ENCODE measurements at places on chromosomes 4 and X. TPM values are rescaled to one million over a fixed set of nuclear protein-coding genes. Genes with fewer than 3 reads are reported as not detected.

The SOD3 gene
- total RNA-seq: 2.1 TPM

GRCh38 chrX:7108030-7108429 is 39.5 kb upstream of the STS start:
- DNase-seq: no peak

- DNase-seq: peak; percentile 53
These were observed 42.0 kb downstream of the F8 start for GRCh38 chrX:154980330-154981115.

GRCh38 chr4:16142598-16143310 is 58.9 kb upstream of the PROM1 start:
- DNase-seq: no peak

The GAGE12F gene
- not detected for total RNA-seq

DNA sequence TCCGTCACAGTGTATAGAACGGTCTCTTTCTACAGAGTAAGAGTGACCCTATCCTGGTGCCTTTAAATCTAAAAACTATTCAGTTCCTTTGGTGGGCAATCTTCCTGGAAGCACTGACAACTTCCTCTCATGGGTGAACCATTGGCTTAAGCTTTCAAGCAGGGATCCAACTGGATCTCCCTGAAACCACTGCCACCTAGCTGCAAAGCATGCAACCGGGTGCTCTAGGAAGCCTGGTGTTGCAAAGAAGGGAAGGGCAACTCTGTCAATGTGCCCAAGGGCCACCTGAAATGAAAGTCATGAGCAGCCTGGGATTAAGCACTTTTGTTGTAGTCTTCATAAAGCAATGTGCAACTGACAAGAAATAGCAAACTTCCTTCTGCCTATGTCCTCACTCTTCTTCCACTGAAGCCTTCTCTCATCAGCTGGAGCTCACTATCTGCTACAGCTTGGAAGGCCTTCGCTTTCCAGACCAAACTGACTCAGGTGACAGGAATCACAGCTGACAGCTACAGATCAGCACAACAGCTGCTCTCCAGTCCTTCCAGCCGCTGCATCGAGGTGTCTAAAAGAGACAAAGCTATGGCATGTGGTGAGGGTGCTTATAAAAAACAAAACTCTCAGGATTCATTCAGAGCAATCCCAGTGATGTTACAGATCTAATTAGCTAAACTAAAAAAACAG is 46.1 kb downstream of the SETD7 start:
- DNase-seq: no peak

DNA sequence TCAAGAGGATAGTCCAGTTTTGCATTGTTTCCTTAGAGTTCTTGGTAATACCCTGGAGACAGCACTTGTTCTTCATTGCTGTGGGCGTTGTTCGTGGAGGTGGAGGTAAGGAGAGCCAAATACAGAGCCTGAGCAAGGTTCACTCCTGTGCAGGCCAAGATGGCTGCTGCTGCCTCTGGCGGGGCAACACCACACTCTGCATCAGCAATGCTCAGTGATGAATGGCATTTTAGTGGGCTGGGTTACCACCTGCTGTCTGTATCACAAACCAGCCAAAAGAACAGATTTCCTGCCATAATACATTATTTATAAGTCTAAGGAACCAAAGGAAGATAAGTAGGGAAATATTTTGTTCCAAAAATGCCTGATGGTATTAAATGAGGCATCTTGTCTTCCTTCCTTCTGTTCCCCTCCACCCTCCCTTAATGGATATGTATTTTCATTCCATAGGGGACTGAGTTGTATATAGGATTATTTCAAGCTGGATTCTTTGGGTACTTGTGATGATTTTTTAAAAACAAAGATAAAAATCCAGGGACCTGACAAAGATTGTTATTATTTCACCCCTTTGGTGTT is 61.6 kb upstream of the LIMCH1 start:
- no peak for DNase-seq

Measured in osteoblast (primary cell).